ENCODE measurements at places on chromosomes 5 and 9. TPM values are rescaled to one million over a fixed set of nuclear protein-coding genes. Genes with fewer than 3 reads are reported as not detected.
A peak's percentile ranks its signal among the peaks of the same experiment; 100 is the strongest.

DNA sequence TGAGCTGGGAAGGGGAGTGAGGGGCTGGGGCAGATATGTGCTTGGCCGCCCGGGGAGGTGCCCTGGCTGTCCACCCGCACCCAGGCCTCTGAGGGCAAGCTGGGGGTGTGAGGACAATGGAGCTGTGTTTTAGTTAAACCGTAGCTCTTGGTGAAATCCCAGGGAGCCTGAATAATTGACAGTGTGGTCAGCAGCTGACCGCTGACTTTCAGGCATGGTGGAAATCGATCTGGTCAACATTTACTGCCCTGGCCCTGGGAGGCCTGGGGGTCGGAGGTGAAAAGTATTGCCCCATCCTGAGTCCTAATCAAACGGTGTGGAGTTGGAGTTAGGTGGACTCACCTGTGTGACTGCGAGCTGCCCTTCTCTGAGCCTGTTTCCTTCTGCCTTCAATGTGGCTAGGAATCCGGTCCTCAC is 31.2 kb upstream of the CRB2 start:
- peaks cover 12% of the 10 kb centered on the region for H3K4me1 ChIP-seq
- no peak for DNase-seq
- H3K27ac ChIP-seq: no peak overlapping the region
- no peak overlapping the region for H3K4me3 ChIP-seq
- no peaks in the 10 kb centered on the region for H3K36me3 ChIP-seq

DNA sequence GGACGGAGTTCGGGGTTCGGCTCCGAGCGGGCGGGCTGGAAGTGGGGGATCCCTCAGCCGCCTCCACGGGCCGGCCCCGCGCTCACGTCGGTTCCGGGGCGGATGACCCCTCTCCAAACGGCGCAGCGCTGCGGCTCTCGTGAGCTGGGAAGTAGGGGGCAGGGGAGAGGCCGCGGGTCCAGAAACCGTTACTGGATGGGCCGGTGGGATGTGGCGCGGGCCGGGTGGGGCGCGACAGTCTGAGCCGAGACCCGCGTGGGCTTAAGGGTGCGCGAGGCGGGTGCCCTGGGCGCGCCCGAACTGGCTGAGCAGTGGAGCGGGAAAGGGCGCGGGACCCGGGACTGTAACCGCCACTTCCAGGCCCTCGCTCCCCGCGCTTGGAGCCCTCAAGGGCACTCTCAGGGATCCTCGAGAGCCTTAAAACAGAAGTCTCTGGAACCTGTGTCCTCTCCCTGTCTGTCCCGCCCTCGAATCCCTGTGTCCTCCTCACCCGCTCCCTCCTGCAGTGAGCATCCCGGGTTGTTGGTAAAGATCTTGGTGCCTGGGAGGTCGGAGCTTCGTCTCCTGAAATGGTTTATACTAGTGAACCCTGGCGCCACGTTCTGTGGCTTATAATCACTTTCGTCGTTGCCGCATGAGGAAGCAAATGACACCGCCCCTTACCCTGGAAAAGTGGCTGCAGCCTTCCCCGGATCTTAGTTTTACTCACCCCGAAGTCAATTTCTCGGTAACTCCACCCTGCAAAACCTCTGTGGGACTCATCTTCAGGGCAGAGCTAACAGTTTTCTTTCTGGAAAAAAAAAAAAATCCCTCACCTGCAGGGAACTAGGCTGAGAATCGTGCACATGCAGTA is 571 bp upstream of the MARCHF11 start:
- H3K4me3 ChIP-seq: no peak overlapping the region
- no peak overlapping the region for H3K27ac ChIP-seq
- DNase-seq: peak; percentile 6
- H3K36me3 ChIP-seq: no peaks in the 10 kb centered on the region
- no peaks in the 10 kb centered on the region for H3K4me1 ChIP-seq

The PRLR gene
- 95.8 TPM for total RNA-seq

DNA sequence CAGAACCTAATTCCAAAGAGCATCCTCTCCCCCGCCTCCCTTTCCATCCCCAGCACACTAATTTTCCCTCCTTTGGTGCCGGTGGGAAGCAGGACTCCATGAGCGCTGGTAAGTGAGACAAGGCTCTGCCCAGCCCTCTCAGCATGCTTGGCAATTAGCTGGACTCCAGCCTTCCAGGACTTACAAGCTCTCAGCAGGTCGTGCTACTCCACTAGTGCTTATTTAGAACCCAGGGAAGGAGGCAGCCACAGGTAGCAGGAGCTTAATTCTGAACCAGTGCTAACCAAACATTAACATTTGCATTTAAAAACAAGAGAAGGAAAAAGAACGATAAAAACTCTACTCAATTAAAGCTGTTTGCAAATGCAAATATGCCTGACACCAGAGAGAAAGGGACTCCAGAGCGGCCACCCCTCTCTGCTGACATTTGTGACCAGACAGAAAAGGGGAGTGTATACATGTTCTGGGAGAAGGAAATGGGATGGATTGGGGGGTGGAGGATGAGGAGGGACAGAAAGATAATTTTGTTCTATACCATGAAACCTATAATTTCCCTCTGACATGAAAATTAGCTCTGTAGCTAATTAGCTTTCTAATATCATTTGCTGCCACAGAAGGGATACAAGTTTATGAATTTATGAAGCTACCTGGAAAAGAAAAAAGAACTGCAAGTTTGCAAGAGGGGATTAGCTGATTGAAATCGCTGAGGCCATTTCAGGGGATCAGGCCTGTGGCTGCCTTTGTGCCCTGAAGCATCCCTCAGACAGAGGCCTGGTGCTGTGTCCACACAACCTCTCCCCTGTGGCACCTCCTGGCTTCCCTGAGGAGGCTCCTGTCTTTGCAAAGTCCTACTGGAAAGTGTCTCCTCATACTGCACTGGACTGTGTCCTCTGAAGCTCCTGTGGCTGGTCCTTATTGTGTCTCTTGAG is 266.3 kb downstream of the SEC61B start:
- no peaks in the 10 kb centered on the region for H3K27me3 ChIP-seq
- H3K4me3 ChIP-seq: no peak overlapping the region
- H3K27ac ChIP-seq: no peak overlapping the region
- DNase-seq: no peak
- H3K4me1 ChIP-seq: no peaks in the 10 kb centered on the region

DNA sequence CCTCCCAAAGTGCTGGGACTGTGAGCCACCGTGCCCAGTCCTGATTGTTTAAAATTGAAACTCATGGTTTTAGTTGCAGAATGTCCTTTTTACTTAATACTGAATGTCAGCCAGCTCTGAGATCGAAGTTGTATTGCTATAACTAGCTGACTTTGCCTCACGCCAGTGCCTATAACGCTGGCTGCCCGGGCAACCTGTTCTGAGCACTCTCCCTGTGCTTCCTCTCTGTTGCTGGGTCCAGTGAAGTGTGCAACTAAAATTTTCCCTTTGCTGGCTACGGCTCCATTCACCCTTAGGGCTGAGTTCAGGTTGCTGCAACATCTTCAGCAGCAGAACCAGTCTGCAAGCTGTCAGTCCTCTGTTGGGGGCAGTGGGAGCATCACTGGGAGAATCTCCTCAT is 65.9 kb downstream of the GLDC start:
- H3K4me1 ChIP-seq: no peaks in the 10 kb centered on the region
- H3K4me3 ChIP-seq: no peak overlapping the region

- no peaks in the 10 kb centered on the region for H3K4me1 ChIP-seq
- no peaks in the 10 kb centered on the region for H3K27me3 ChIP-seq
- no peaks in the 10 kb centered on the region for H3K36me3 ChIP-seq
- no peak overlapping the region for H3K27ac ChIP-seq
- H3K4me3 ChIP-seq: no peak overlapping the region
Measured at GRCh38 chr5:78475370-78475769, 115.0 kb downstream of the SCAMP1 start.

DNA sequence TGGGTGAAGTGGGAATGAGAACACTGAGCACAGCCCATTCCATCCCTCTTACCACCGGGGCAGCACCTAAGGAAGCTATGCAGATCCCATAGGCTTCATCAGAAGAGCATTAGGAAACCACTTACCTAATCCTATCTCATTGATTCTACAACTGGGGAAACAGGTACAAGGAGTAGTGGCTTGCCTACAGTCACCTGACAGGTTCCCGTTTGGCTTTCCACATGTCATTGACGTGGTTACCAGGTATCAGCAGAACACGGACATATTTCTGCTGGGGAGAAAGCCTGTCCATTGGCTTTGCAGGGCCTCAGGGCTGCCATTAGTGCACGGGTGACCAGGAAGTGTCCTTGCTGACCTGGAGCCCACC is 11.3 kb downstream of the AFAP1L1 start:
- H3K27ac ChIP-seq: no peak overlapping the region
- no peaks in the 10 kb centered on the region for H3K36me3 ChIP-seq

The DBH gene
- not detected for total RNA-seq

DNA sequence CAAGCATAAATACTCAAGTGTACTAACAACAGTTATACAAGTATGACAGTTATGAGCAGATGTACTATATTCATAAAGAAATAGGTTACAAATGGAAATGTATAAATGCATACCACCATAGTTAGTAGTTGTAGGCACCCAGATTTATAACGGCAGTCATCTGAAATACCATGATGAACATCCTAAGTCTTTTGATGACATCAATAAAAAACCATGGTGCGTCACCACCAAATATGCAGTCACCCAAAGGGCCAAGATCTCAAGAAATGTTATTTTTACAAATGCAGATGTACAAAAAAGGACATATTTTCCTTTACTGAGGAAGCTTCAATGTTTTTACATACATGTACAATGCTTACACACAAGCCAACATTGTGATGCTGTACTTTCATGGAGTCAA is 70.8 kb upstream of the XPA start:
- no peaks in the 10 kb centered on the region for H3K27me3 ChIP-seq
- H3K4me3 ChIP-seq: no peak overlapping the region
- no peak for DNase-seq
- H3K27ac ChIP-seq: no peak overlapping the region
- H3K36me3 ChIP-seq: no peaks in the 10 kb centered on the region

- no peaks in the 10 kb centered on the region for H3K4me1 ChIP-seq
- no peaks in the 10 kb centered on the region for H3K27me3 ChIP-seq
- H3K36me3 ChIP-seq: no peaks in the 10 kb centered on the region
- H3K27ac ChIP-seq: no peak overlapping the region
- no peak overlapping the region for H3K4me3 ChIP-seq
Measured at GRCh38 chr9:128643519-128644300, 12.9 kb downstream of the DYNC2I2 start.

DNA sequence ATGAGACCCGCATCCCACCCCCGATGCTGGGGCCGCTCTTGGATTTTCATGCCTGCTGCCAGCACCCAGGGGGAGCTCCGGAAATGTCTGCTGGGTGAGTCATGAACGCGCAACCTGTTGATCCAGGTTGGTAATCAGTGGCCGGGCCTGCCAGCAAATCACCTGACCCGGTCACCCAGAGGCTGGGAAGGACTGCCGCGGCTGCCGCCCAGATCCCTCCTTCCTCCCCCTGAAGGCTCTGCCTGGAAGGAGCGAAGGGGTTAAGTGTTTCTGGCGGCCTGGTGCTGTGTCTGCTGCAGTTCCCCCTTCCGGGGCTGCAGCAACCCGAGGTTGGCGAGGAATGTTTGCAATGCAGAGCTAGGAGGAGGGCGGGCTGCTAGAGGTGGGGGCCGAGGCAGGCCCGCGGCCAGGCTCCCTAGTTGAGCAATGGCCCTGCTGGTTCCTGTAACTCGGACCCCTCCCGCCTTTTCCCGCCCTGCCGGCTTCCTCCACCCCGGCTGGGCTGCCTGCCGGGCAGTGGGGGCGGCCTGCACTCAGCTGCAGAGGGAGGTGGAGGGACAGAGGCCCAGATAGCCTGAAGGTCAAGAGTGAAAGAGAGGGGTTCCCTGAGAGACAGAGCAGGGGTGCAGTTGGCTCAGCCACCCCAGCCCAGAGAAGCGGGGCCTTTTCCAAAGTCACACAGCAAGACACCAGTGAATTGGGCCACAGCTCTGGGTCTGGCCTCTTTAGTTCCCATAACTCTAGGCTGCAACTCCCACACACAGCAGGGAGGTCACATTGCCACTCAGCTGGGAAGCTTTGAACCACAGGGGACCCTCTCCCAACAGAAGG is 156.3 kb upstream of the IER5L start:
- DNase-seq: peak; percentile 96
- H3K27me3 ChIP-seq: no peaks in the 10 kb centered on the region
- H3K4me3 ChIP-seq: no peak overlapping the region
- H3K4me1 ChIP-seq: peaks cover 50% of the 10 kb centered on the region
- H3K36me3 ChIP-seq: no peaks in the 10 kb centered on the region

GRCh38 chr5:150778517-150779396 is at the start of gene SMIM3:
SMIM3 (plus strand) TSS chr5:150778757; CDS start chr5:150795441, 16,684 bp downstream.
- no peaks in the 10 kb centered on the region for H3K27me3 ChIP-seq
- peak within 1 kb of the TSS; percentile 77 for H3K4me3 ChIP-seq
- H3K36me3 ChIP-seq: no peaks in the 10 kb centered on the region
- DNase-seq: peak; percentile 90
- peak within 1 kb of the TSS; percentile 83 for H3K27ac ChIP-seq
- peaks cover 35% of the 10 kb centered on the region for H3K4me1 ChIP-seq

- H3K27ac ChIP-seq: no peak overlapping the region
- no peak for DNase-seq
- H3K4me3 ChIP-seq: no peak overlapping the region
- peaks cover 8% of the 10 kb centered on the region for H3K4me1 ChIP-seq
- no peaks in the 10 kb centered on the region for H3K36me3 ChIP-seq
Measured at GRCh38 chr5:146606893-146607292, 90.9 kb upstream of the GPR151 start.

GRCh38 chr5:180212363-180213255 is 3.6 kb upstream of the RASGEF1C start:
- DNase-seq: peak; percentile 54
- H3K36me3 ChIP-seq: no peaks in the 10 kb centered on the region
- no peak overlapping the region for H3K27ac ChIP-seq
- H3K4me1 ChIP-seq: peaks cover 4% of the 10 kb centered on the region

DNA sequence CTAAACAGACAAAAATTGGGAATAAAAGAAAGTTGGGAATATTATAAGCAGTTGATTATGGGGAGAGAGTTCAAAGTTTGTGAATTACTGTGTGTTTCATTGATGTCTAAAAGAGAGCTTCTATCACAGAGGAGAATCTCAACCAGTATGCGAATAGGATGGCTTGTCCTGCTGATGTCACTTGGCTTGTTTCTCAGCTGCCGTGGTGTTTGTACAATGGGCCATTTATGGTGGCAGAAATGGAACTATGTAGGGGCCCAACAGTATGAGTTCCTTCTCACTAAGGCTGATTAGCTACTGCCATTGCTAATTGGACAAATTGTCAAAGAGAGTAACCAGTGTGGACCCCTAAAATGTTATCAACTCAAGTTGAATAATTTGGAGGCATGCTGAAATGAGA is 103.9 kb downstream of the ST8SIA4 start:
- H3K4me3 ChIP-seq: no peak overlapping the region
- no peaks in the 10 kb centered on the region for H3K27me3 ChIP-seq
- no peaks in the 10 kb centered on the region for H3K4me1 ChIP-seq
- DNase-seq: no peak
- no peaks in the 10 kb centered on the region for H3K36me3 ChIP-seq

The KCNMB1 gene
- total RNA-seq: 0.07 TPM

- H3K36me3 ChIP-seq: no peaks in the 10 kb centered on the region
- DNase-seq: no peak
- H3K27ac ChIP-seq: no peak overlapping the region
- H3K4me3 ChIP-seq: no peak overlapping the region
- H3K27me3 ChIP-seq: no peaks in the 10 kb centered on the region
Measured at GRCh38 chr5:92908952-92909601, 671.9 kb downstream of the NR2F1-AS1 start.

The CKMT2 gene
- total RNA-seq: 5.5 TPM

DNA sequence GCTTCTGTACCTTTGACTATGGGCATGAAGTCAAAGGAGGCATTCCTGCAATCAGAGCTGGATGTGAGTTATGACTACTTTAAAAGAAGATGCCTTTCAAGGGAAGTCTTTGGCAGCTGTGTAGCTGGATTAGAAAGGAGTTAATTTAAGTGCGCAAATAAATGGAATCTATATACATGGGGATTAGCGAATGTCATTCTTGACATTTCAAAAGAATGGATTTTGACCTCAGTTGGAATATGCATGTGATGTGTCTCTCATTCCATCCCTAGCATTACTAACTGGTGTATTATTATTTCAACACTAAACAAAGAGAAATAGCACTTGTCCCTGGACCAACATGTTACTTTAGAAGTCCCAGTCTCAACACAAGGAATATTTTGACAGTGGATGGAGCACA is 359.6 kb upstream of the SLC24A2 start:
- no peak overlapping the region for H3K4me3 ChIP-seq
- no peaks in the 10 kb centered on the region for H3K4me1 ChIP-seq
- no peaks in the 10 kb centered on the region for H3K36me3 ChIP-seq
